ENCODE measurements at places on chromosomes 1 and 21.
A peak's percentile ranks its signal among the peaks of the same experiment; 100 is the strongest.

DNA sequence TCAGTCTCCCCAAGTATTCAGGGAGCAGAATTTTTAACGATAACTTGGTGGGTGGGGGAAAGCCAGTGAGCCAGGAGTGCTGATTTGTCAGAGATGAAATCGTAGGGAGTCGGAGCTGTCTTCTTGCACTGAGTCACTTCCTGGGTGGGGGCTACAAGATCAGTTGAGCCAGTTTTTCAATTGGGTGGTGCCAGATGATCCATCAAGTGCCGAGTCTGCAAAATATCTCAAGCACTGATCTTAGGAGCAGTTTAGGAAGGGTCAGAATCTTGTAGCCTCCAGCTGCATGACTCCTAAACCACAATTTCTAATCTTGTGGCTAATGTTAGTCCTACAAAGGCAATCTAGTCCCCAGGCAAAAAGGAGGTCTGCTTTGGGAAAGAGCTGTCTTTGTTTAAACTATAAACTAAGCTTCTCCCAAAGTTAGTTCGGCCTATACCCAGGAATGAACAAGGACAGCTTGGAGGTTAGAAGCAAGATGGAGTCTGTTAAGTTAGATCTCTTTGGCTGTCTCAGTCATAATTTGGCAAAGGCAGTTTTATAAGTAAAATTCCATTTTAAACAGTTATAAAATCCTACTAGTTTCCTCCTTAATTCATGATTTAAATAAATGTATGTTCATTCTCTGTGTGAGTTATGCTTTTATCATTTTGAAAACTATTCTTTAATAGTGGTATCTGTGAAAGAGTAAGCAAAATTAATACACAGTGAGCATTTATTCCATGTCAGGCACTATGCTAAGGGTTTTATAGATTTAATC, 51.7 kb downstream of the SLC16A1 start:
- peak; percentile 42 for DNase-seq

- no peak for DNase-seq
Observed at GRCh38 chr1:22454476-22455056, 2.9 kb downstream of the ZBTB40 start.

GRCh38 chr1:51506537-51506936, 12.5 kb downstream of the EPS15 start:
- no peak for DNase-seq

DNA sequence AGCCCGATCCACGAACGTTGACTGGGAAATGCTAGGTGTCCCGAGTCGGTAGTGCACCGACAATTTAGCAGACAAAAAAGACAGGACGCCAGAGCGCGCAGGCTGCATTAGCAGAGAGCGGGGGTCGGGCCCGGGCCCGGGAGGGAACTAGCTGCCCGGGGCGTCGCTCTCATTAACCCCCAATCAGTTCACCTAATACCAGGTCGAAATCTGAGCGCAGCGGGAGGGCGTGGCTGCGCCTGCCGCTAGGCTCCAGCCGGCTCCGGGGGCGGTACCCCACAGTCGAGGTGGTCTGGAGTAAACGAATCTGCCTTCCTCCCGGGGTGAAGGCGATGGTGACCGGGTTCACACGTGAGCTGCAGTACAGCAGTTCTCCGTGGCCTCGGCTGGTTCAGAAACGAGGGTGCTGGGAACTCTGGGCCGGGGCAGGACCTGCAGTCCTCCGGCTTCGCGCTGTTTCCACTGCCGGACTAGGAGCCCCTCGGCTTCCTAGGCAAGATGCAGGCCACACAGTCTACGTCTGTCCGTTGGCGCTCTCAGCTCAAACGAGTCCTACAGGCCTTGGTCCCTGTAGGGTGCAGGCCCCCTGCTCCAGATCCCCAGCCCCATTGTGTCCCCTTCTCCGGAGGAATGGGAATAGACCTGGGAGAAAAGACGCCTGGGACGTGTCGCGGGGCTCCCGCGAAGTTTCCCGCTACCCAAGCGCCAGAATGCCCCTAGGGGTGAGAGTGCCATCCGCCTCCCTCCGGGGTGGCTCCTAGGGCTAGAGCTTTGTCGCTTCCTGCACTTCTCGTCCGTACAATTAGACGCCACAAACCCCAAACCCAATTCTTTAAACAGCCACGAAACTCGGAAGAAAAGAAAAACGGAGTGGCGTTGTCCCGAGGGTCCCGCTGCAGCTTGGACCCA, 2.0 kb downstream of the GFI1 start:
- peak; percentile 83 for DNase-seq

DNA sequence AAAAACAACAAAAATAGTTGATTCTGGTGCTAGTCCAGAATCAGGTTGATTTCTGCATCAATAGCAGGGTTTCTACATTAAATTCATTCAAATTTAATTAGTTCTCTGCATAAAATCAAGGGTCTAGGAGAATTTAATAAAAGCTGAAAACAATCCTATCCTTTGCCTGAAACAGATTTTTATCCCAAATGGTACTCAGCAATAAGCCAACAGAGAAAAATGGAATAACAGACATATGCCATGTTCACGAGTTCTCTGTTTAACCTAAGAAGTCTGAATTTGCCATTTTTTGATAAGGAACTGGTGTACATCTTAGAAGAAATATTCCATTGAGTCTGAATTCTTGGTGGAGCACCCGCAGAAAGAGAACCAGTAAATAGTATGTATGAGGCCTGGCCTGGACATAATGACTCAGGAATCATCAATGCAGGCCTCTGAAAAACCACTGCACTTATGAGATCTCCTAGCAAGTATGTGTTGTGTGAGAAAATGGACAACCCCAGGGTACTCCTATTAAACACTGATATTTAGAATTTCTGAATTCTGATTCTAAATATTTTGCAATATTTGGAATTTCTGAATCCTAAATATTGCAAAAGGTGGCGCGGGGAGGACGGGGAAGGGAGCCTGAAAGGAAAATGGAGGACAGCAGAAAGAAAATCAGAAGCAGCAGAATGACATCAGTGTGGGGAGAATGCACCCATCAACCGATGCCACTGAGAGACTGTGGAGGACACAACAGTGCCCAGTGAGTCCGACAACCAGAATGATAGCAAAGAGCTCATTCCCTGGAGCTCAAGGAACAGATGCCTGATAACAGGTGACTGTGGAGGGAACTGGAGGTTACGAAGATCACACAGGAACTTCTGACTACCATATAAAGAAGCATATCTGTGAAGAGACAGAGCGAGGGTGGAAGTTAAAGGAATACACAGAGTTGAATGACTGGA, 97.6 kb downstream of the APP start:
- DNase-seq: no peak

DNA sequence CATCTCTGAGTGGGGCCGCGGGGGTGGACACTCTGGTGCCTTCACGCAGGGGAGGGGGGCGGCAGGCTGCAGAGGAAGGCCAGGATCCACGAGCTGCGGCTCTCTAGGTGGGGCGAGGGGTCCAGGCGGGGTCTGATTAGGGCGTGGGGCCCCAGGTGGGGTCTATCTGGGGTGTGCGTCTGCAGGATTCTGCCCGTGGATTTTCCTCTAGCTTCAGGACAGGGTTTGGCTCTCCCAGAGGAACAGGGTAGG, 6.3 kb downstream of the JMJD4 start:
- no peak for DNase-seq

DNA sequence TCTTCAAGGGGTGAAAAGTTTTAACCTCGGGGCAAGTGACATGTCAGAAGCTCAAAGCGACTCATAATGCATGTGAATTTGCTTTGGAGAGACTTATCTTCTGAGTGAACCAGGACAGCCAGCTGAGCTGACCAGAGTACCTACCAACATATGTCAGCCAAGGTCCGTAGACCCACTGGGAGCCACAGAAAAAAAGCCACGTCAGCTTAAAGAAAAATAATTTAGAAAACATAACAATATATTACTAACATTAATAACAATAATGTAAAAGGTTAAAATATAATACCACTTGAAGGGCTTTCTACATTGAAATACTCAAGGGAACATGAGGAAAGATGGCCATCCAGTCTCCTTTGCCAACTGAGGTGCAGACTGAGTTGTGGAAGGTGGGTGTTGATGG, 6.9 kb downstream of the PEX19 start:
- DNase-seq: no peak

GRCh38 chr21:36186081-36186480, 29.5 kb downstream of the DOP1B start:
- DNase-seq: no peak

DNA sequence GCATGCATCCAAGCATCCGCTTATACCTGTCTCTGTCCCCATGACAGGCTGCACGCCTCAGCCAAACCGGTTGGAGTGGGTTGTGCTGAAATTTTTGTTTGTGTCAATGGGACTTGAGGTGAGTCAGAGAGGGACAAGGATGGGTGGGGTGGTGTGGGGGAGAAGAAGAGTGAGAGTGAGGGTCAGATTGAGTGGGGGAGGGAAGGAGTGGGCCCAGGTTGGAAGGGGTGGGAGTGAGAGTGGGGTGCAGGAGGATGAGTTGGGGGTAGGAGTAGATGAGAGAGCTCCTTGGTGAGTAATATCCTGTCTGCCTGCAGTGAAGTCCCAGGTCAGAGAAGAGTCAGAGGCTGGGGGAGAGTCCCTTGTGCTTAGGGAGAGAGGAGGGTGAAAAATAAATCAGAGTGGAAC, 3.3 kb upstream of the NECTIN4 start:
- peak; percentile 45 for DNase-seq

- no peak for DNase-seq
Observed at GRCh38 chr1:181319907-181320306, 163.4 kb upstream of the CACNA1E start.

DNA sequence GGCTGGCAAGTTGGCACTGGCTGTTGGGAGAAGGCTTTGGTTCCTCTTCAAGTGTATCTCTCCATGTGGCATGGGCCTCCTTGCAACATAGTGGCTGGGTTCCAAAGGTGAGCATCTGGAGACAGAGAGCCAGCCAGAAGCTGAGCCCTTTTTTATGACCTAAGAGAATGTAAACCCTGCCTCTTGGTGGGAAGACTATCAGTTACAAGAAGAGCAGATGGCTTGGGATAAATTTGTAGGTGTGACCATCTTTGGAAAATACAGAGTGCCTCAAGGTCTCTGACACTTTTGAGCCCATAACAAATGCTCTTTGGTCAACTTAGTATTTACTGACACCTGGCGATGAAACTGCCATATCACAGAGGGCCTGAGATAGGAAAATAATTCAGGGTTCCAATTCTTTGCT, 31.4 kb upstream of the PRELP start:
- DNase-seq: no peak

DNA sequence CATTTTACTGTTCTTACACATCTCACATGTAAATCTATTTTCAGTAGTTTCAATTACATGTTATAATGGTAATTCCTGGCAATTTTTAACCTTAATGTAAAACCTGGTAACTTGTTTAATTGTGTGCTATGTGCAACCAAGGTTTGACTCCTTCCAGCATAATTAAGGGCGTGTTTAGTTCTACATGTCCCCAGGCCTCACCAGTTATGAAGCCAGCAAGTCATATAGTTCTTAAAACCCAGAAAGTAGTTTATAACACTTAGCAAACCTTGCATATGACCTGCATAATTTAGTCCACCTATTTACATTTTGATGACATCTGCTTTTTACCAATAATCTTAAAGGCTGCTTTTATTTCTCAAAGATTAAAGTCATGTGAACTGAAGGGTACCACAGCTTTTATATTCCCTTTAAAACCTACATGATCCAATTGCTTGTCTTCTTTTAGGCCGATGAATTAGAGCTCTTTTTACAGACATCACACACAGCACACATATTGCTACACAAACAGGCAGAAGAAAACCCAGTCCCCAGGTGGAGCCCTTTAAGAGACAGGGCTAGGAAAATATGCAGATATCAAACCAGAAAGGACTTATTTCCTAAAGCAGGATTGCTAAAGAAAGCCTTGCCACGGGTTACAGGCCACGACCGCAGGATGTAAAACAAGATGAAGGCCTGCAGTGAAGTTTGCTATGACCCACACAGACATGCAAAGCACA, 23.2 kb upstream of the SYCP1 start:
- no peak for DNase-seq

DNA sequence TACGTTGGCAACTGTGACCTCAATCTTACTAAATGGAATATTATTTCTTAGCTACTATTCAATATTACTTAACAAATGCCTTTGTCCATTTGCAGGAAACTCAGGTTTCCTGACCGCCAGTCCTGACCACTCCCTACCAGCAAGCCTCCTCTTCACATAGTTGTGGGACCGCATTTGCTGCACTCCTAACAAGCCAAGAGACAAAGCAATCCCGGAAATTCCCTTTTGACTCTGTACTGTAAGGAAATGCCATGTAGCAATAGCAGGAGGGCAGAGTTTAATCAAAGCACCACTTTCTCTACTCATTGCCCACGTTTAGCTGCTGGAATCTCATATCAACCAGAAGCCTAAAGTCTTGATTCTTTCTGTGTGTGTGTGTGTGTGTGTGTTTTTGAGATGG, 28.1 kb upstream of the ACBD6 start:
- no peak for DNase-seq

- DNase-seq: no peak
Observed at GRCh38 chr1:1538334-1538733, 2.1 kb downstream of the TMEM240 start.

- DNase-seq: no peak
Observed at GRCh38 chr1:186772228-186772627, 56.5 kb upstream of the PLA2G4A start.

DNA sequence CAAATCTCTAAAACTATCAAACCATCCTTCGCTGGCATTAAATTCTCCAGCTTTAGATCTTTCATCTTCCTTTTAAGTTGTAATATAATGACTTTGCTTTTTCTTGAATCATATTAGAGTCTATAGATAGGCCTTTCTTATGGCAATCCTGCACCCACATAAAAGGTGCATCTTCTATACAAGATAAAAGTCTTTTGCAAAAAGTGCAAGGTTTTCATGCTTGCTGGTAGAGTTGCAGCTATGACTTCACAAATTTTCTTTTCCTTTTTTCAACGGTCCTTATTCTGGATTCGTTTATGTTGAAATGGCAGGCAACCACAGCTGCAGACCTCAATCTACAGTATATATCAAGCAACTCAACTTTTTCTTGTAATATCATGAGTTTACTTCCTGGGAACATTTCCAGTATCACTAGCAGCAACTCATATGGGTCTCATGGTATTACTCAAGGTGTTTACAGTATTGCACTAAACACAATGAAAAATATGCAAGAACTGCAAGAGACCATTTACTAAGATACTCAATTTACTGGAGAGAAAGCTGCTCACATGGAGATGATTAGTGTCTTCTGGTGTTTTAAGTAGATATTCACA, 22.1 kb downstream of the OMA1 start:
- no peak for DNase-seq

DNA sequence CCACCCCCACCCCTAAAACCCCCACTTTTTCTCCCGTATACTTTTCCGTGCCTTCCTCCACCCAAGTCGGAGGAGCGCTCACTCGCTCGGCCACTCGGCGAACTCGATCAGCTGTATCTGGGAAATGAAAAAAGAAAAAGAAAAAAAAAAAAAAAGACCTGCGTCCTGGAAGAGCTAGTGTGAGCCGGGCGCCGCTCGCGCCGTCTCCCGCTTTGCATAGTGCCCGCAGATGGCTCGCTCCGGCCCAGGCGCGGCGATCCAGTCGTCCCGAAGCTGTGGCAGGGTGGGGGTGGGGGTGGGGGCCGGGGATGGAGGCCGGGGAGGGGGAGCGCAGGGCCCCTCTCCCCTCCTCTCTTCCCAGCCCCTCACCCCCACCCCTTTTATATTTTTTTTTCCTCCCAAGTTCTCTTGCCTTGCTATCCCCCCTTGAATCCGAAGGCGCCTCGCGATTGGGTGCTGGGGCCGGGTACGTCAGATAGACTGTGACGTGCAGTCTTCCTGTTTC, 299 bp upstream of the PROX1 start:
- peak; percentile 39 for DNase-seq
